Stimulated activated CD8-positive, alpha-beta memory T cell treated with anti-CD3 and anti-CD28 coated beads, Interleukin-4, amount 100 ng/mL, for 1 hour (primary cell): ENCODE measurements at places on chromosomes 3 and 15.

GRCh38 chr3:10440684-10441083 is 64.7 kb downstream of the ATP2B2 start:
- no peak for DNase-seq

- no peak for DNase-seq
Measured at GRCh38 chr3:43365601-43366305, 79.4 kb downstream of the SNRK start.

DNA sequence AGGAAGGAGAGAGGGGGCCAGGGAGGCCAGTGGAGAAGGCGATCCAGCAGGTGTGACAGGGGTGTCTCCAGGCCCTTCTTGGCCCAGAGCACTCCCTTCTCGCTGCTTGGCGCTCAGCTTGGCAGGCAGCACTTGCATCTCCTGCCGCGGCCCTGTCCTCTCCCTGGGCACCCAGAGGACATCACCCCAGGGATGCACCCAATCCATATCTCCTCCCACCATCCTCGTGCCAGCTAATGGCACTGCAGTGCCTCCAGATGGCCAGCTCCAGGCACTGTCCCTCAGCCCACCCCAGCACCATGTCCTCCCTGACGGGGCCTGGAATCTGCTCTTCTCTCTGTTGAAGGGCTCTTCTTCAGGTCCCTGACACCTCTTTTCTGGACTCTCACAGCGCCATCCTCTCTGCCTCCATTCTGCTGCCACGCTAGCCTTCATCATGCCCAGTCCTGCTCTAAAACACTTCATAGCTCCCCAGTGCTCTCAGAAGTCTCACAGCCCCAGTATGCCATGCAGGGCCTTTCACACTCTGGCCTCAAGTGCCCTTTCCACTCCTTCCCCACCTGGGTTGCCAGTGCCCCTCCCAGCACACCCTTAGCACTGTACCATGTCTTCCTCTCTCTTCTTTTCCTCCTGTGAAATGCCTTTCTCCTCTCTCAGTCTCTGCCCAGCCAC is 106.8 kb upstream of the SLC6A11 start:
- no peak for DNase-seq

GRCh38 chr3:58696093-58696492 is 29.5 kb upstream of the FAM3D start:
- DNase-seq = no peak

- no peak for DNase-seq
Measured at GRCh38 chr3:70000028-70000410, 486 bp downstream of the SAMMSON start.
